ENCODE measurements at places on chromosomes 6 and 20.
A peak's percentile ranks its signal among the peaks of the same experiment; 100 is the strongest.

- DNase-seq = no peak
These were observed 941 bp downstream of the SLC17A4 start for GRCh38 chr6:25755483-25755882.

GRCh38 chr20:62349556-62350097 lies 17.5 kb downstream of the LAMA5 start:
- no peak for DNase-seq

- no peak for DNase-seq
These were observed 1.4 kb downstream of the SDC4 start for GRCh38 chr20:45346851-45347250.

GRCh38 chr6:113009682-113010081 lies 662.6 kb downstream of the RFPL4B start:
- peak; percentile 63 for DNase-seq

DNA sequence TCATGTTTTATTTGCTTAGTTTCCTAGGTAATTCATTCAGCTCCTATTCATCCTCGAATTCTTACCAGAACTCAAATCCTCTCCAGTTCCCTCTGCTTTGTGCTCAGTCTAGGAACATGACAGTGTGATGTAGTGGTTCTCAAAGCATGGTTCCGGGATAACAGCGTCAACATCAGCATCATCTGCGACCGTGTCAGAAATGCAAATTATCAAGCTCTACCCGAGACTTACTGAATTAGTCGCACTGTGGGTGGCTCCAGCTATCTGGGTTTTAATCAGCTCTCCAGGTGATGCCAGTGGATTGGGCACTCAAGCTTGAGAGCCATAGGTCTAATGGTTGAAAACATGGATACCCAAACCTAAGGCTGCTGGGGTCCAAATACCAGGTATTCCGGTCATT lies 7.7 kb upstream of the STK35 start:
- DNase-seq = no peak

DNA sequence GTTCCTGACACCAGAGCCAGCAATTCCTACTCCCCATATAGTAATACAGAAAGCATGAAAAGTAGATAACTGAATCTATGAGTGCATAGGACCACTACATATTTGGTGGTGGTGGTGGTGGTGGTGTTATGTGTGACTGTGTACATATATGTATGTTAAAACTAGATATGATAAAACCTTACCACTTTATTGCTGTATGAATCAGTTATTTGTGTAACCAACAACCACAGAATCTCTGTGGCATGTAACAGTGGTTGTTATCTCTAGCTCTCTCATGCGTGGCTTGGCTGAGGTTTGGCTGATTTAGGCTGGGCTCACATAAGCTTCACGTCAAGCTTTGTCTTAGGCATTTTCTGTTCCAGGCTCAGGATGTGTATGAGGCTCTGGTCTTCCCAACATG lies 55.7 kb downstream of the PLCB1 start:
- peak; percentile 28 for DNase-seq

DNA sequence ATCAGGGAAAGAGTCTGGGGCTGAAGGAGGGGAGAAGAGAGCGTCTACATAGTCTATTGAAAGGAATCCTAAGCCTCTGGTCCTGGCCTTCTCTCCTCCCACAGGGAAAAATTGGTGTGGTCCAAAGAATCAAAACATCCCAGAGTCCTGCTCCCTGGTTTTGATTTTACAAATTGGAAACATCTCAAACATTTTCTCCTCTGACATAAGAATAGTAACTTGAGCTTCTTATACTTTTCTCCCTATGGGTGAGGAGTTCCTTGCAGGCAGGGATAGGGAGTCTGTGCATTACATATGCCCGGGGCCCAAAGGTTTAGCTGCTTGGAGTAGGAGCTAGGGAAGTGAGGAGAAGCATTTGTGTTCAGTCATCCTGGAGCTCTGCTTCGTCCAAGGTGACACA lies 120.0 kb upstream of the GGTLC1 start:
- DNase-seq = no peak

- no peak for DNase-seq
These were observed 110.6 kb upstream of the TENT5A start for GRCh38 chr6:81863123-81863522.

- no peak for DNase-seq
These were observed 37.5 kb downstream of the PTK7 start for GRCh38 chr6:43113431-43114260.

DNA sequence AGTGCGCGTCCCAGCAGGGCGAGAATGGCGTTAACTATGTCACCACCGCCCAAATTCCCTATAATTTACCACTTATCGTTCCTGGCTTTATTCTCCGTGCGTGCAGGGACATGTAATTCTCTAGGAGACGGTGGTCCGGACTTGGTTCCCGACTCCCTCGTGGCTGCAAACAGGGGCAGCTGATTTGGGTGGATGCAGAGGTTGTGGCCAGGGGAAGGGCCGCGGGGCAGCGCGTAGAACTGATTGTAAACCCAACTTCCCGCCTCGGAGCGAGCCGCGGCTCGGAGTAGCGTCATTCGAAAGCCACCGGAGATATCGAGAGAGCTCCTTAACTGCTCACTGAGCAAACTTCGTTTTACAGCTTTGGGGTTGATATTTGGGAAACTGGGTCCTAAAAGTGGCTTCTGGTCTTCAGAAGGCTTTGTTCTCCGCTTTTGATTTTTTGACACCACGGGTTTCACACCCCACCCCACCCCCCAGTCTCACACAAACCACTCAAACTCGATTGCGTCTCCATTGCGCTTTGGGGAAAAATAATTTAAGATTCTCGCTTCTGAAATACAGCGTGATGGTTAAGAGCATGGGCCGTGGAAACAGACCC lies 17.5 kb upstream of the ZSCAN9 start:
- peak; percentile 8 for DNase-seq

- peak; percentile 70 for DNase-seq
These were observed 2.0 kb downstream of the ZNF335 start for GRCh38 chr20:45969712-45970634.

GRCh38 chr20:59062081-59062480 lies 19.5 kb upstream of the PRELID3B start:
- no peak for DNase-seq

GRCh38 chr20:48716086-48716485 lies 111.7 kb downstream of the PREX1 start:
- DNase-seq = no peak

Data from AG10803 (cell line).